CD4-positive, alpha-beta T cell (primary cell): ENCODE measurements at places on chromosomes 6 and 20. TPM values are rescaled to one million over a fixed set of nuclear protein-coding genes. Genes with fewer than 3 reads are reported as not detected.
A peak's percentile ranks its signal among the peaks of the same experiment; 100 is the strongest.

- no peaks in the 10 kb centered on the region for H3K4me1 ChIP-seq
- H3K27ac ChIP-seq = no peak overlapping the region
- H3K4me3 ChIP-seq = no peak overlapping the region
- peaks cover 62% of the 10 kb centered on the region for H3K36me3 ChIP-seq
- H3K27me3 ChIP-seq = no peaks in the 10 kb centered on the region
Observed at GRCh38 chr6:35084041-35084491, 57.1 kb downstream of the TCP11 start.

GRCh38 chr6:33949111-33949510, 145.3 kb upstream of the MLN start:
- no peaks in the 10 kb centered on the region for H3K36me3 ChIP-seq
- no peak for DNase-seq

- no peak overlapping the region for H3K27ac ChIP-seq
- peaks cover 8% of the 10 kb centered on the region for H3K4me1 ChIP-seq
- no peak for DNase-seq
- no peaks in the 10 kb centered on the region for H3K36me3 ChIP-seq
Observed at GRCh38 chr6:41449399-41450245, 96.6 kb upstream of the FOXP4 start.

GRCh38 chr6:131216246-131216645, 81.0 kb downstream of the AKAP7 start:
- H3K4me3 ChIP-seq = no peak overlapping the region
- H3K36me3 ChIP-seq = peaks cover 9% of the 10 kb centered on the region
- peaks cover 12% of the 10 kb centered on the region for H3K4me1 ChIP-seq
- no peaks in the 10 kb centered on the region for H3K27me3 ChIP-seq

GRCh38 chr6:167481307-167481926, 156.5 kb downstream of the TTLL2 start:
- H3K4me3 ChIP-seq = no peak overlapping the region
- peaks cover 5% of the 10 kb centered on the region for H3K27me3 ChIP-seq

GRCh38 chr6:127482325-127482724, 23.1 kb upstream of the KIAA0408 start:
- no peak overlapping the region for H3K27ac ChIP-seq
- H3K4me3 ChIP-seq = no peak overlapping the region

The GPR6 gene
- not detected for total RNA-seq

- no peak overlapping the region for H3K4me3 ChIP-seq
- H3K36me3 ChIP-seq = no peaks in the 10 kb centered on the region
- no peaks in the 10 kb centered on the region for H3K4me1 ChIP-seq
Observed at GRCh38 chr6:133286765-133287164, 45.6 kb downstream of the EYA4 start.

- no peak overlapping the region for H3K4me3 ChIP-seq
- no peaks in the 10 kb centered on the region for H3K36me3 ChIP-seq
- H3K4me1 ChIP-seq = no peaks in the 10 kb centered on the region
- DNase-seq = no peak
- H3K27me3 ChIP-seq = no peaks in the 10 kb centered on the region
Observed at GRCh38 chr6:84330325-84330724, 102.9 kb upstream of the CEP162 start.

- H3K4me3 ChIP-seq = no peak overlapping the region
- H3K4me1 ChIP-seq = no peaks in the 10 kb centered on the region
- no peaks in the 10 kb centered on the region for H3K27me3 ChIP-seq
- no peaks in the 10 kb centered on the region for H3K36me3 ChIP-seq
- no peak overlapping the region for H3K27ac ChIP-seq
Observed at GRCh38 chr6:3385660-3386151, 71.1 kb downstream of the SLC22A23 start.

GRCh38 chr6:142395266-142395665, 93.5 kb downstream of the ADGRG6 start:
- H3K27me3 ChIP-seq = no peaks in the 10 kb centered on the region
- no peak overlapping the region for H3K4me3 ChIP-seq

DNA sequence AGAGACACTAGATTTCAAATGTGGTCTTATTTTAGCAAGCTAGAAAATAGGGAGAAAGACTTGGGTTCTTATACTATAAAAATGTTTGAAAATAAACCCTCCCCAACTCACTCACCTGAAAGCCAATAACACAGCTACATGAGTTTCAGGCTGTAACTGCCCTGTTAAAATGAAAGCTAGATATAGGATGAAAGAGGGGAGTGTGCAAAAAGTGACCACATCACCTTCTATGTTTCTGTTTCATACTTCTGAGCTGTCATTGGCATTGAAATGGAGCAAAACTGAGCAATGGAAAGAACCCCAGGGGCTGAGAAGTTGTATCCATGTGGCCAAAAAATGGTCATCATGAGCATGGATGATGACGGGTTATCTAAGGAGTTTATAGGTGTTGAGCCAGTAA, 148.1 kb upstream of the TENT5A start:
- no peak overlapping the region for H3K4me3 ChIP-seq
- H3K4me1 ChIP-seq = no peaks in the 10 kb centered on the region
- no peaks in the 10 kb centered on the region for H3K27me3 ChIP-seq
- DNase-seq = no peak
- H3K36me3 ChIP-seq = no peaks in the 10 kb centered on the region
- H3K27ac ChIP-seq = no peak overlapping the region

The ANKRD66 gene
- total RNA-seq = not detected

The CFB gene
- total RNA-seq = 1.5 TPM

DNA sequence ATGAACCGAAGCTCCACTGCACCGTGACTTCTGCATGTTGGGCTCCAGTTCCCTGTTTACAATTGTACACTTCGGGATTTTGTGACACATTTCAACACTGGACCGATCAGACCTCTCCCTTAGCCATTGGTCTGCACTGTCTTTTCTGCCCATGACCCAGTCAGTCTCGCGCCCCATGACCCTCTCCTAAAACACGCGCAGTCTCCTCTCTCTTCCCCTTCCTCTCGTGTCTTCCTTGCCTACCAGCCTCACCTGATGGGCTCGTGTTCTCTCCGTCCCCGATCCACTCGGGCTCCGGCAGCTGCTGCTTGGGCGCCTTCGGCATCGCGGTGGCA, 535 bp upstream of the ABCF1 start:
- peak overlapping the region; percentile 87 for H3K27ac ChIP-seq
- DNase-seq = no peak
- peaks cover 8% of the 10 kb centered on the region for H3K36me3 ChIP-seq
- H3K4me1 ChIP-seq = peaks cover 45% of the 10 kb centered on the region
- H3K27me3 ChIP-seq = no peaks in the 10 kb centered on the region

GRCh38 chr6:37180075-37180474, 10.1 kb downstream of the PIM1 start:
- no peak overlapping the region for H3K27ac ChIP-seq
- H3K4me1 ChIP-seq = peaks cover 80% of the 10 kb centered on the region
- H3K36me3 ChIP-seq = peaks cover 15% of the 10 kb centered on the region
- DNase-seq = no peak
- H3K27me3 ChIP-seq = no peaks in the 10 kb centered on the region

The DYNLT1 gene
- total RNA-seq = 170 TPM

DNA sequence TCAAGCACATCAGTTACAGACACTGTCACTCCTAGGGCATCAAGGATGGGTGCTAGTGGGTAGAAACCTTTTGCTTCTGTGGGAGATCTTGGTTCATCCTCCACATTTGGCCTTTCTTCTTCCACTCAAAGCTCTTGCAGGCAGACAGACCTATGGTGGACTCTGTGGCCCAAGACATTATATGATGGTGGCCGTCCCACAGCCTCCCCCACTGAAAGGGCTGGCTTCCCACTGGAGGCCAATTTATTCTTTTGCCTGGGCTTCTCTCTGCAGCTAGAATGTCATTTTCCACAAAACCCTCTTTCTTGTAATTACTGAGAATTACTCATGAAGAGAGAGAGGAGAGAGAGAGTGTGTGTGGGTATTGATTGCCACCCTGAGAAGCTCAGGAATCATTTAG, 43.8 kb downstream of the CD40 start:
- H3K36me3 ChIP-seq = no peaks in the 10 kb centered on the region
- H3K4me3 ChIP-seq = no peak overlapping the region
- no peaks in the 10 kb centered on the region for H3K4me1 ChIP-seq
- peaks cover 5% of the 10 kb centered on the region for H3K27me3 ChIP-seq

GRCh38 chr6:96864216-96865054, 27.2 kb upstream of the GPR63 start:
- H3K36me3 ChIP-seq = no peaks in the 10 kb centered on the region
- no peak overlapping the region for H3K4me3 ChIP-seq
- no peak overlapping the region for H3K27ac ChIP-seq
- no peaks in the 10 kb centered on the region for H3K4me1 ChIP-seq
- peaks cover 16% of the 10 kb centered on the region for H3K27me3 ChIP-seq
- no peak for DNase-seq

DNA sequence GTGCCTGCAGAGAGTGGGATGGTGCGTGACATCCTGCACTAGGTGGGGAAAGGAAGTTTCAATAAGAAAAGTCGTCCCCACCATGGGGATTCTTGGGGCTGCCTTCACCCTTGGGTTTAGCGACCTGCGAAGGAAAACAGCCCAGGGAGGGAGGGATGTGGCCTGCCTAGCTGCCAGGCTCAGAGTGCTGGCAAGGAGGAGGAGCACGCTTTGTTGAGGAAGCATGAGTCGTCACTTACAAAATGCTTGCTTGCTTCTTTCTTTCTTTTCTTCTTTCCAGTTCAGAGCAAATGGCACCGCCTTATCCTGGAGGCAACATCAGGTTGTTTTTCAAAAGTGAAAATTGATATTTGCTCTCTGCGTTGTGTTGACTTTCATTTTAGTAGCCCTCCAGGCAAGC, 123.2 kb downstream of the TFAP2C start:
- no peak overlapping the region for H3K27ac ChIP-seq
- no peak overlapping the region for H3K4me3 ChIP-seq
- H3K4me1 ChIP-seq = no peaks in the 10 kb centered on the region
- no peak for DNase-seq

- DNase-seq = no peak
- peaks cover 13% of the 10 kb centered on the region for H3K4me1 ChIP-seq
- H3K4me3 ChIP-seq = no peak overlapping the region
- H3K36me3 ChIP-seq = no peaks in the 10 kb centered on the region
- H3K27me3 ChIP-seq = no peaks in the 10 kb centered on the region
Observed at GRCh38 chr6:37013516-37014491, 8.3 kb downstream of the FGD2 start.

The SIRPA gene
- 0.60 TPM for total RNA-seq

The PACRG gene
- total RNA-seq = 0.66 TPM

GRCh38 chr20:35314816-35315631, 22.8 kb upstream of the FAM83C start:
- DNase-seq = no peak
- no peak overlapping the region for H3K27ac ChIP-seq
- H3K4me1 ChIP-seq = peaks cover 6% of the 10 kb centered on the region
- no peaks in the 10 kb centered on the region for H3K27me3 ChIP-seq

DNA sequence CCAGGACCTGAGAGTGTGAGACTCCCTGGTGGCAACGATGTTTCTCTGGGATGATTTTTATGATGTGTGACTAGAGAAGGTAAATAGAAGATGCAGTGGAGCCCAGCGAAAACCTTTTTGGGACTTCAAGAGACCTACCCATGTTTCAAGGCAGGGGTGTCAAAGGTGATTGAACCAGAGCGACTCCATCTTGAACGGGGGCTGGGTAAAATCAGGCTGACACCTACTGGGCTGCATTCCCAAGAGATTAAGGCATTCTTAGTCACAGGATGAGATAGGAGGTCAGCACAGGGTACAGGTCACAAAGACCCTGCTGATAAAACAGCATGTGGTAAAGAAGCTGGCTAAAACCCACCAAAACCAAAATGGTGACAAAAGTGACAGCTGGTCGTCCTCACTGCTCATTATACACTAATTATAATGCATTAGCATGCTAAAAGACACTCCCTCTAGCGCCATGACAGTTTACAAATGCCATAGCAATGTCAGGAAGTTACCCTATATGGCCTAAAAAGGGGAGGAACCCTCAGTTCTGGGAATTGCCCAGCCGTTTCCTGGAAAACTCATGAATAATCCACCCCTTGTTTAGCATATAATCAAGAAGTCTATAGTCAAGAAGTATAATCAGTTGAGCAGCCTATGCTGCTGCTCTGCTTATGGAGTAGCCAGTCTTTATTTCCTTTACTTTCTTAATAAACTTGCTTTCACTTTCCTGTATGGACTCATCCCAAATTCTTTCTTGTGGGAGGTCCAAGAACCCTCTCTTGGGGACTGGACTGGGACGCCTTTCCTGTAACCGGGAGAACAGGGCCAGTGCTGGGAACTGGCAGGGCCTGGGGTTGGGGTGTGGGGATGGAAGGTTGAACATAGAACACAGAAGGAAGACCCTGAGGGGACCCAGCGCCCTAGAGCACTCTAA, 526.4 kb downstream of the QKI start:
- no peaks in the 10 kb centered on the region for H3K36me3 ChIP-seq
- H3K4me1 ChIP-seq = no peaks in the 10 kb centered on the region
- DNase-seq = no peak
- H3K4me3 ChIP-seq = no peak overlapping the region
- H3K27me3 ChIP-seq = peaks cover 13% of the 10 kb centered on the region
- H3K27ac ChIP-seq = no peak overlapping the region

DNA sequence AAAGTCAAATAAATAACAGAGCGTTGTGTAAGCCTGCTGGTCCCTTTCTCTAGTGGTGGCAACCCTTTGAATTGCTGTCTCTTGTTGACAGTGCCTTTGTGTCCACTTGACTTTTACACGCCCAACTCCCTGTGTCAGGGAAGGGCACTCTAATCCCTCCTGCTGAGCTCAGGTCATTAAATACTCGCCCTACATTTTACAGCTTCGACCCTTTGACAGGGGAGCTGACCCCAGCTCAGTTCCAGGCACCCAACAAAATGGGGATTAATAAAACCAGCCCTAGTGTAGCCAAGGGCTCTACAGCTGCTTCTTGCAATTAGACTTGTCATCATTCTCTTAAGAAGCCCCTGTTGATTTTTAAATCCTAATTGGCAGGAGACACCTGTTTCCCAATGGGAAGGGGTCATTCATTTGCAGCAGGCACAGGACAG, 308.2 kb downstream of the EYA4 start:
- H3K4me3 ChIP-seq = no peak overlapping the region
- no peaks in the 10 kb centered on the region for H3K36me3 ChIP-seq
- H3K4me1 ChIP-seq = no peaks in the 10 kb centered on the region
- DNase-seq = no peak
- peaks cover 2% of the 10 kb centered on the region for H3K27me3 ChIP-seq

GRCh38 chr6:126170978-126171382, 168.9 kb upstream of the CENPW start:
- H3K36me3 ChIP-seq = no peaks in the 10 kb centered on the region
- no peak overlapping the region for H3K4me3 ChIP-seq
- no peak overlapping the region for H3K27ac ChIP-seq
- DNase-seq = peak; percentile 49
- no peaks in the 10 kb centered on the region for H3K4me1 ChIP-seq
- no peaks in the 10 kb centered on the region for H3K27me3 ChIP-seq

The STK38 gene
- 48.4 TPM for total RNA-seq
